ENCODE measurements at places on chromosomes 4 and X. TPM values are rescaled to one million over a fixed set of nuclear protein-coding genes. Genes with fewer than 3 reads are reported as not detected.

PRRG1 gene
- total RNA-seq = 6.8 TPM

CPLX1 gene
- total RNA-seq = 20.7 TPM

REELD1 gene
- total RNA-seq = 1.8 TPM

PCYT1B gene
- 0.86 TPM for total RNA-seq

ARHGAP24 gene
- total RNA-seq = 119 TPM

CXCL13 gene
- 739 TPM for total RNA-seq

- DNase-seq = no peak
- H3K4me3 ChIP-seq = no peak overlapping the region
- H3K4me1 ChIP-seq = peaks cover 34% of the 10 kb centered on the region
- H3K27ac ChIP-seq = no peak overlapping the region
- peaks cover 100% of the 10 kb centered on the region for H3K36me3 ChIP-seq
These were observed 53.8 kb downstream of the CPLX1 start for GRCh38 chr4:772118-772517.

- no peak overlapping the region for H3K27ac ChIP-seq
- H3K27me3 ChIP-seq = no peaks in the 10 kb centered on the region
- no peak for DNase-seq
- no peak overlapping the region for H3K4me3 ChIP-seq
- no peaks in the 10 kb centered on the region for H3K4me1 ChIP-seq
These were observed 9.8 kb upstream of the ASIC5 start for GRCh38 chr4:155875878-155876277.

DNA sequence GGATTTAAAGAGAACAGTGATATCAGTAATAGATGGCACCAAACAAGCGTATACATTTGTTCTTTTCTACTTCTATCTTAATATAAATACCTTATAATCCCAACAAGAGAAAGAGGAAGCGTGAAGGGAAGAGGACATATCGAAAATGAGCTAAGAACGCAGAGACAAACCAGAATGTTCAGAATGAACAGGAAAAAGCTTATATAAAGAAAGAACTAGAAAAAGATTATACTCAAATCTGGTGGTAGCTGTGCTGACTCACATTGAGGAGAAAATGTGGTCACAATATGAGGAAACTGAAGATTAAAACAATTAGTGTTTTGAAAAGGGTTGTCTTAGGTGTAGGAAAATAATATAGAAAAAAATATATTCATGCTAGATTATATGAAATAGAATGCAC lies 2.0 kb upstream of the GPR34 start:
- no peak for DNase-seq
- no peaks in the 10 kb centered on the region for H3K27me3 ChIP-seq
- no peaks in the 10 kb centered on the region for H3K36me3 ChIP-seq

DNA sequence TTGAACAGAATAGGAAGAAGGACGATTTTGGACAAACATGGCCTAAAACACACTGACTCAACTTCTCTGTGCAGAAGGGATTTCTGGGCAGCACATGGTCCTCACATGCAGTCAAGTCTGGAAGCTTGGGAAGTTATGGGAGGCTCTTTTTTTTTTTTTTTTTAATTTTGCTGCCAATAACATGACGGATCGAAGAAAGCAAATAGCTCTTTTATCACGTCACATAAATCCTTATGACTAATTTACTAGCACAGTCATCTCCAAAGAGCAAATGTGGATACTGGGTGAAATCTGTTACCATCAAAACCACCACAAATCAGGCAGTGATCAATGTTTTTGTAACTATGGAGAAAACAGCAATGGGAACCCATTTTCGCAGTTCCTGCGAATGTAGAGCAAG lies 193.3 kb upstream of the FAM9B start:
- no peak overlapping the region for H3K27ac ChIP-seq
- H3K4me1 ChIP-seq = no peaks in the 10 kb centered on the region
- no peak overlapping the region for H3K4me3 ChIP-seq
- no peaks in the 10 kb centered on the region for H3K36me3 ChIP-seq
- no peaks in the 10 kb centered on the region for H3K27me3 ChIP-seq
- DNase-seq = no peak

- H3K4me3 ChIP-seq = no peak overlapping the region
- H3K4me1 ChIP-seq = no peaks in the 10 kb centered on the region
These were observed 419.3 kb upstream of the ADGRL3 start for GRCh38 chr4:60780874-60781273.

GRCh38 chr4:4618847-4619246 lies 77.0 kb upstream of the STX18 start:
- DNase-seq = no peak
- no peaks in the 10 kb centered on the region for H3K27me3 ChIP-seq
- no peaks in the 10 kb centered on the region for H3K4me1 ChIP-seq
- H3K36me3 ChIP-seq = no peaks in the 10 kb centered on the region
- H3K4me3 ChIP-seq = no peak overlapping the region

DNA sequence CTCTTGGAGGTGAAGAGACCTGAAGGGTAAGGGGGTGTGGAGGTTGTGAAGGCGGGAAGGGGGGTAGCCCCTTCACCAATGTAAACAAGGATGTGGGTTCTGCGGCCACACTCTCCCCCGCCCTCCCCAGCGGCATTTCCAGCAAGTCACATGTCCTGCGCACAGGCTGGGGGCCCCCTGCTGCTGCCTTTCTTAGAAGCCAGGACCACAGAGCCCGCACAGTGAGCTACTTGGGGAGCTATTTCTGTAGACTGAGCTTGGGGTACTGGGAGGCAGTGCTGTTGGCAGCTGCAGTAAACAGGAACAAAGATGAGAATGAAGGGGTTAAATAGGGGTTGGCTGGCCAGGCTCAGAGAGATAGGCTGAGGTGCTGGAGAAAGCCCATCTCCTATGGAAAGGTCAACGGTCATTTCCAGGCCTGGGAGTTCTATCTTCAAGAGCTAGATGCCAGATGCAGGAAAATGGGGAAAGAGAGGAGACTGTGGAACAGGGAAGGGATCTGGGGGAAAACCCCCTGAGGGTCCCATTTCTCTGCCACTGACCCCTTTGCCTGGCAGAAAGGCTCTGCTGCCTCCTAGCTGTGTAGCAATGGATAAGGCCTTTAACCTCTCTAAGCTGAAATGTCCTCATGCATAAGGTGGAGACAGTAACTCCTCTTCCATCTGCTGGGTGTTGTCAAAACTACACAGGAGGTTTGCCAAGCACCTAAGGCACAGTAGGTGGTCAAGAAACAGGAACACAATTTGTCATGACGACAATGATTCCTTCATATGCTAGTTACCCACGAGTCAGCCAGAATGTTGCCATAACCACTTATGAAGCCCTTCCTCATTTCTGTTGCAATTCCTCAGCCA lies 18.5 kb upstream of the PIM2 start:
- DNase-seq = peak; percentile 97
- H3K27ac ChIP-seq = peak overlapping the region; percentile 83
- H3K27me3 ChIP-seq = no peaks in the 10 kb centered on the region
- peak overlapping the region; percentile 61 for H3K4me3 ChIP-seq
- H3K36me3 ChIP-seq = peaks cover 29% of the 10 kb centered on the region

- H3K4me3 ChIP-seq = no peak overlapping the region
- no peaks in the 10 kb centered on the region for H3K27me3 ChIP-seq
- H3K4me1 ChIP-seq = no peaks in the 10 kb centered on the region
- H3K27ac ChIP-seq = no peak overlapping the region
- H3K36me3 ChIP-seq = no peaks in the 10 kb centered on the region
These were observed 550.7 kb upstream of the SLIT2 start for GRCh38 chr4:19700992-19701391.

DNA sequence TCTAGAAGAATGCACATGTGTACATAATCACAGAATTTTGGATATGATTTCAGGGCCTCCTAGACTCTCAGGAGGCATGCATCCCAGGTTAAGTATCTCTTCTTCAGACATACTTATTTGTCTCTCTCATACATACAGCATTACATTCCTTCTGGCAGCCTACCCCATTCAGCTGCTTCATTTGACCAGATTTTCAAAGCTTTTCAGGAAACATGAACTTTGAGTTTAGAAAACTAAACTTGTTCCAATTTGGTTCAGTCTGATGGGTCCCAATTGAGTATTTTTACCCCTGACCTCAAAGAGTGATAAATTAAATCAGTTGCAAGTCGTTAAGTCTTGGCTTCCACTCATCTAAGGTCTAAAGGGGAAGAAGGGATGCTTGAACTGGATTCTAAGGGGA lies 330.9 kb downstream of the ARHGAP24 start:
- H3K4me1 ChIP-seq = peaks cover 3% of the 10 kb centered on the region
- DNase-seq = no peak
- no peaks in the 10 kb centered on the region for H3K36me3 ChIP-seq
- no peak overlapping the region for H3K4me3 ChIP-seq
- H3K27me3 ChIP-seq = no peaks in the 10 kb centered on the region
- no peak overlapping the region for H3K27ac ChIP-seq

GRCh38 chr4:77349364-77349763 lies 192.4 kb downstream of the CCNG2 start:
- no peaks in the 10 kb centered on the region for H3K36me3 ChIP-seq
- H3K4me3 ChIP-seq = no peak overlapping the region
- H3K27me3 ChIP-seq = no peaks in the 10 kb centered on the region
- DNase-seq = no peak
- H3K27ac ChIP-seq = no peak overlapping the region

GRCh38 chrX:28124416-28124815 lies 143.2 kb upstream of the DCAF8L1 start:
- no peaks in the 10 kb centered on the region for H3K36me3 ChIP-seq
- no peaks in the 10 kb centered on the region for H3K4me1 ChIP-seq
- no peak overlapping the region for H3K4me3 ChIP-seq
- DNase-seq = no peak
- H3K27ac ChIP-seq = no peak overlapping the region

GRCh38 chrX:148492057-148492456 lies 8.4 kb upstream of the AFF2 start:
- H3K27ac ChIP-seq = no peak overlapping the region
- H3K4me3 ChIP-seq = no peak overlapping the region
- no peaks in the 10 kb centered on the region for H3K27me3 ChIP-seq
- no peaks in the 10 kb centered on the region for H3K36me3 ChIP-seq
- H3K4me1 ChIP-seq = no peaks in the 10 kb centered on the region

DNA sequence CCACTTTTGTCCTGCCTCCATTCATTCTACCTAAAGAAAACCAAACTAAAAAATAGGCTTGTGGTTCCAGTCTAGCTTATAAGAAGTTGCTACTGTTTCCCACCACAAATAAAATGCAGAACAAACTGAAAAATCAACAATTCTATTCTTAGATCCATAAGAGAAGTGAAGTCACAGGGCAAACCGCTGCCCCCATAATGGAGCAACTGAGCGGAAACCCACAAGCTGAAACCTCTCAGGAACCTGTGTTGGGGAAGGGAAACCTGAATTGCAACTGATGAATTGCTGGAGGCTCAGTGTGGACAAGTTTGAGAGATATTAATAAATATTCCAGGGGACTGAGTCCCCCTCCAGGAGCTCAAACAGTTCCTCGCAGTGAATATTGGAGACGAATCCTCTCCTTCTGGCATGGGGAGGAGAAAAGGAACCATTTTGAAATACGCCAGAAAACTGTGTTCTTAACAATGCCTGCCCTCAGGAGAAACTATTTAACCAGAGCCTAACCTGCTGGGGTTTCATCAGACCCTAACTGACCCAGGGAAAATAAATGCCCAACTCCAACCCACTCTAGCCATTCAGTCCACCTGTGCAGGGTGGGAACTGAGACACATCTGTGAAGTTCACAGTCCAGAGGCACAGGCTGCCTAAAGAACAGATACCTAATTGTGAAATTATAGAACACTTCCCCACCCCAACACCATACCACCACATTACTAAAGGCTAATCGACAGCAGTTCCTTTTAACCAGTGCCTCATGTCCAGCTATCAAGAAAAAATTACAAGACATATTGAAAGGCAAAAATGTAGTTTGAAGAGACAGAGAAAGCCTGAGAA lies 22.8 kb upstream of the SH3RF1 start:
- no peaks in the 10 kb centered on the region for H3K27me3 ChIP-seq
- no peaks in the 10 kb centered on the region for H3K4me1 ChIP-seq
- H3K27ac ChIP-seq = peak overlapping the region; percentile 55
- DNase-seq = no peak
- H3K4me3 ChIP-seq = no peak overlapping the region

Measured in spleen (tissue), 13 donors.